Skin of body (tissue), 3 donors: ENCODE measurements at places on chromosomes 5 and 9. TPM values are rescaled to one million over a fixed set of nuclear protein-coding genes. Genes with fewer than 3 reads are reported as not detected.

The CYLC2 gene
- not detected for total RNA-seq

The UBLCP1 gene
- total RNA-seq = 12.3 TPM

The SHISAL2B gene
- total RNA-seq = not detected

The AJM1 gene
- total RNA-seq = 0.79 TPM

The NRG2 gene
- total RNA-seq = 0.99 TPM

The HOMER1 gene
- 20.3 TPM for total RNA-seq

The FST gene
- total RNA-seq = 58.7 TPM

The FCHO2 gene
- 32.4 TPM for total RNA-seq
